ENCODE measurements at places on chromosomes 12 and 14.

GRCh38 chr14:47389535-47389934 is 285.9 kb downstream of the MDGA2 start:
- no peak for DNase-seq

- no peak for DNase-seq
Observed at GRCh38 chr14:39006721-39007410, 96.2 kb downstream of the SEC23A start.

- no peak for DNase-seq
Observed at GRCh38 chr12:63353559-63353958, 202.6 kb upstream of the AVPR1A start.

DNA sequence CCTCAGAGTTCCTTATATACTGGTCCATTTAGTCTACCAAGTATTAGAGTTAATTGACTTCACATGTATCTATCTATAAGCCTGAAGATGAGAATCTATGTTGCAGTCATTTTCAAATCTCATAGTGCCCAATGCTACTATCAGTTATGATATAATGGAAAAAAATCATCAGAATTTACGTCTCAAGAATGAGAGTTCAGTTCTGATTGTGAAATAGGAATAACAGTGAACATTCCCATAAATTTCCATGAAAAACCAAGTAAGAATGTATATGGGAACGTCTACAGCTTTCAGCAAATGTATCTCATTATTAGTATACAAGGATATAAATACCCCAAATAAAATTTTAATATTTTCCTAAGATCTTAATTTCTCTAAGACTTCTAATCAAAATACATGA is 77.2 kb downstream of the PPP1R12A start:
- DNase-seq = no peak

GRCh38 chr14:20618271-20618749 is 23.2 kb downstream of the OR6S1 start:
- DNase-seq = no peak

- DNase-seq = no peak
Observed at GRCh38 chr14:70905301-70905700, 2.0 kb upstream of the PCNX1 start.

GRCh38 chr14:69543341-69544115 is 31.1 kb downstream of the CCDC177 start:
- DNase-seq = peak; percentile 2

- DNase-seq = no peak
Observed at GRCh38 chr12:47939009-47939601, 24.3 kb upstream of the TMEM106C start.

GRCh38 chr12:27109334-27110028 is 27.1 kb upstream of the C12orf71 start:
- DNase-seq = no peak

GRCh38 chr12:92719674-92720073 is 16.9 kb downstream of the PLEKHG7 start:
- no peak for DNase-seq

DNA sequence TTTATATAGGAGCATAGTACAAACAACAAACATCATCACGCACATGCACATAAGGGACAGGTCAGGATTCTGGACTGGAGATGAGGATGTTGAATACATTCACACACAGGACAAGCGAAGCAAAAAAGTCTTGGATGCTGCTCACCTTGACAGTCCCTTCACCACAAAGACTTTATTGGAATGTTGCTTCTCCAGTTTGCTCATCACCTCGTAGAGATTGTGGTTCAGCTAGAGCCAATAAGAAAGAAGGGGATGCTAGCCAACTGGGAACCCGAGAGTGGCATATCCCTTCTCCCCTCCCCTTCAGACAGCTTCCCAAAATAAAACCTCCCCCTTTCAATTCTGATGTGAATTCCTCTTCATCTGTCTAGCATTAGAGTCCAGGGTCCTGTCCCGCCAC is 25.4 kb upstream of the SMAGP start:
- no peak for DNase-seq

DNA sequence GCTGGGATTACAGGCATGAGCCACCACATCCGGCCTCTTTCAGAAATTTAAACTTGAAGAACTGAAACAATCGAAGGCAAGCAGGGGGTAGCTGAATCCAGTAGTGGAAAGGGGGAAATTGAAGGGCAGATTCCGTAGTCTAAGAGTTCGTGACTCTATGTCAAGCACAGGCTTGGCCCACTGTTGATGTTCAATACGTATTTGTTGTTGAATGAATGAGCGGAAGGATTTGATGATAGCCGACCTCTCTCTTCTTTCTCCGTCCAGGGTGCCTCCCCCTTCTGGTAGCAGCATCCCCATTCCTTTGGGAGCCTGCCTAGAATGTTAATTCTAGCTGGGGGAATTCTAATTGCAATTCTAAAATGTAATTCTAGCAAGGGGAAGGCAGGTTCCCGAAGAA is 59.8 kb upstream of the MED13L start:
- DNase-seq = no peak

GRCh38 chr14:34450542-34450915 is 11.5 kb downstream of the SPTSSA start:
- no peak for DNase-seq

DNA sequence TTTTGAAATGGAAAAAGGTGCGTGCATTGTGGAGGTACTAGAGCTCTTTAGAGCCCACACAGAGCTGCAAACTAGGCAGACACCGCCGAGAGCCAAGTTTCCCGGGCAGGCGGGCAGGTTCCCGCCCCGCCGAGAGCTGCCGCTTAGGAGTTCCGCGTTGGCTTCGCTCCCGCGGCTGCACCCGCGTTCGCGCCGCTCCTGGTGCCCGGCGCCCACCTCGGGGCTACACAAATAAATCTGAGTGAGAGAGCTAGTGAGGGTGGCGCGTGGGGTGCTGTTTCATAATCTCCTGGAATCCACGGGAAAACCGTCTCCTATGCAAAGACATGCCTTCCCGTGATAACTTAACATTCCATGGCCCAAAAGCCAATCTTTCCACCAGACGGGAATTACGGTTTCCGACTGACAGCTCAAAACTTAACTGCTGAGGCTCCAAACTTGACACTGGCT is 645 bp downstream of the KITLG start:
- DNase-seq = peak; percentile 48

Data from anterior cingulate cortex (tissue), 58 donors.